ENCODE measurements at places on chromosomes 7 and 10. TPM values are rescaled to one million over a fixed set of nuclear protein-coding genes. Genes with fewer than 3 reads are reported as not detected.
A peak's percentile ranks its signal among the peaks of the same experiment; 100 is the strongest.

The CFAP70 gene
- 0.70 TPM for total RNA-seq

The PLXNA4 gene
- 33.3 TPM for total RNA-seq

The IKZF1 gene
- 0.44 TPM for total RNA-seq

The BEND7 gene
- 5.3 TPM for total RNA-seq

The CABCOCO1 gene
- total RNA-seq: 1.2 TPM

The C7orf33 gene
- not detected for total RNA-seq

The WAPL gene
- 54.1 TPM for total RNA-seq

The GNAT3 gene
- total RNA-seq: not detected

The NPY4R gene
- 0.14 TPM for total RNA-seq

The TDRD1 gene
- total RNA-seq: not detected

The CPA5 gene
- not detected for total RNA-seq

DNA sequence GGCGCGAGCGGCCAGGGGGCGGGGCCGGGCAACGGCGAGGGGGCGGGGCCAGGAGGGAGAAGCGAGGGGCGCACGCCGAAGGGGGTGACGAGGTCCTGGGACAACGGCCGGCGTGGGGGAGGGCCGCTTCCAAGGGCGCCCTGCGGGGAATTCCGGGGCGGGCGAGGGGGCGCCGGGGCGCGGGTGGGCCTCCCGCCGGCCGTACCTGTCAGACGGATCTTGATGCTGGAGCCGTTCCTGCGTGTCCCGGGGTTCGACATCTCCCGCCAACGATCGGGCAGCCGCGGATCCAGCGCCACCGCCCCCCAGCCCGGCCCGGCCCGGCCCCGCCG lies 421 bp downstream of the SMURF1 start:
- H3K36me3 ChIP-seq: peaks cover 4% of the 10 kb centered on the region
- H3K27ac ChIP-seq: peak overlapping the region; percentile 87
- DNase-seq: no peak
- peaks cover 17% of the 10 kb centered on the region for H3K4me1 ChIP-seq
- H3K4me3 ChIP-seq: no peak overlapping the region

DNA sequence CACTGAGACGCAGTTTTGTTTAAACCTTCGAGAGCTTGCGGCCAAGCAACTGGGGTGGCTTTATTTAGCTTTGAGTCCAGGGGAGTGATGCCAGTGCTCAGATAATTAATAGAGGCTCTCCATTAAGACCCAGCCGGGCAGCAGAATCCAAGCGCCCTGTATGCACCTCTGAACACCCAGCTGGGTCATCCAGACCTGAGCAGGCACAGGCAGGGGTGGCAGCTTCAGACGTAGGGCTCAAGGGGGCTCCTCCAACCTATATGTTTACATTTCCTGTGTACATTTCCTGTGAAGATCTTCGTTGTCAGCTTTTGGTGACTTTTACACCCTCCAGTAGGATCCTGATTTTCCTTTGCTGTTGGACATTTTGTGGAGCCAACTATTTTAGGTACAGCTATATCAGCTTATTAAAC lies 719.5 kb downstream of the LRMDA start:
- H3K4me3 ChIP-seq: no peak overlapping the region
- H3K4me1 ChIP-seq: peaks cover 9% of the 10 kb centered on the region
- no peaks in the 10 kb centered on the region for H3K36me3 ChIP-seq
- peak overlapping the region; percentile 97 for H3K27ac ChIP-seq
- peak; percentile 48 for DNase-seq

GRCh38 chr7:332646-333392 lies 42.8 kb downstream of the FOXL3 start:
- H3K36me3 ChIP-seq: no peaks in the 10 kb centered on the region
- H3K4me3 ChIP-seq: peak overlapping the region; percentile 64
- no peak overlapping the region for H3K27ac ChIP-seq
- H3K27me3 ChIP-seq: no peaks in the 10 kb centered on the region

GRCh38 chr10:50600831-50601477 lies 22.8 kb downstream of the SGMS1 start:
- no peak overlapping the region for H3K4me3 ChIP-seq
- H3K27me3 ChIP-seq: no peaks in the 10 kb centered on the region
- no peaks in the 10 kb centered on the region for H3K36me3 ChIP-seq
- DNase-seq: no peak
- no peak overlapping the region for H3K27ac ChIP-seq

- H3K4me3 ChIP-seq: no peak overlapping the region
- no peaks in the 10 kb centered on the region for H3K27me3 ChIP-seq
- H3K4me1 ChIP-seq: no peaks in the 10 kb centered on the region
- H3K36me3 ChIP-seq: peaks cover 82% of the 10 kb centered on the region
- H3K27ac ChIP-seq: no peak overlapping the region
- peak; percentile 94 for DNase-seq
Measured at GRCh38 chr7:154953006-154953684, 49.8 kb downstream of the PAXIP1 start.

DNA sequence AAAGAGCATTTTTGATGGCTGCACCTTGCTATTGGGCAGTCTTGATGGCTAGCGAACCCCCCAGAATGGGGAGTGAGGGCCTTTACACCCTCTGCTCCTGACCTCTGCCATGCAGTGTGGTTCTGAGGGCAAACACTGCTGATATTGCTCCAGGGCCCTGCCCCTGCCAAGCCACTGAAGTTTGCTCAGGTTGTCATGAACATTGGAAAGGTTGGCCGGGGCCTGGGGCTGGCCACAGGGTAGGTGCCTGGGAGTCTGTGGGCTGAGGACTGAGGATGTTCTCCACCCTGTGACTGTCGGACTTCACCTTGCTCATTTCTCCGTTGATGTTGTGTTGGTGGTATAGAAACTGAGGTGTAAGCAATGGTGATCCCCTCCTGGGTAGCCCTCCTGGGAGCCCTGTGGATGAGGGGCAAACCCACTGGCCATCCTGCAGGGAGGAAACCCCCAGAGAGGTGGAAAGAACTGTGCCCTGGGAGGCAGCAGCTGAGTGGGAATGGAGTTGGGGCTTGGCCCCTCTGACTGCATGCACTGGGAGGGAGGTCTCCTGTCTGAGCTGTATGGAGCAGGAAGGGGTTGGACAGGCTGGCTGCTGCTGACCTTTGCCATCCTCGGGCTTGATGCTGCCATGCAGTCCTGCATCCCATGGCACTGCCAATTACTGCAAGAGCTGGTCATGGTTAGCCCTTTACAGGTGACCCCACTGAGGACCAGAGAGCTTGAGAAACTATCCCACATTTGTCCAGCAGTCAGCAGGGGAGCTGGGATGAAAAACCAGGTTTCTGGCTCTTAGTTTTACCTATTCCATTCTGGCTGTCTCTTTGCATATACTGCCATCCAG lies 77.1 kb downstream of the SH2D4B start:
- H3K4me1 ChIP-seq: no peaks in the 10 kb centered on the region
- no peak overlapping the region for H3K4me3 ChIP-seq
- peak; percentile 18 for DNase-seq
- no peaks in the 10 kb centered on the region for H3K36me3 ChIP-seq
- H3K27me3 ChIP-seq: no peaks in the 10 kb centered on the region

- DNase-seq: no peak
- peaks cover 25% of the 10 kb centered on the region for H3K27me3 ChIP-seq
- H3K36me3 ChIP-seq: no peaks in the 10 kb centered on the region
- H3K4me1 ChIP-seq: peaks cover 8% of the 10 kb centered on the region
- no peak overlapping the region for H3K27ac ChIP-seq
- no peak overlapping the region for H3K4me3 ChIP-seq
Measured at GRCh38 chr10:8298896-8299570, 244.5 kb downstream of the GATA3 start.

DNA sequence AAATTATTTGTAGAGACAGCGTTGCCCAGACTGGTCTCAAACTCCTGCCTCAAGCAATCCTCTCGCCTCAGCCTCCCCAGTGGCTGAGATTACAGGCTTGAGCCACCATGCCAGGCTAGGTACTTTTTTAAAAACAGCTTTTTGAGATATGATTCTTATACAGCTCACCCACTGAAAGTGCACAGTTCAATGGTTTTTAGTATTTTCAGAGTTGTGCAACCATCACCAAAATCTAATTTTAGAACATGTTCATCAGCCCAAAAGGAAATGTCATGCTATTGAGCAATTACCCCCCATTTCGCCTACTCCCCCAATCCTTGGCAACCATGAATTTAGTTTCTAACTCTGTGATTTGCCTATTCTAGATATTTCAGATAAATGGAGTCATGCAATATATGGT lies 73.7 kb downstream of the EVX1 start:
- no peak overlapping the region for H3K27ac ChIP-seq
- H3K4me1 ChIP-seq: no peaks in the 10 kb centered on the region
- H3K4me3 ChIP-seq: no peak overlapping the region
- no peaks in the 10 kb centered on the region for H3K36me3 ChIP-seq

GRCh38 chr7:29161231-29161630 lies 14.9 kb upstream of the CPVL start:
- H3K27me3 ChIP-seq: no peaks in the 10 kb centered on the region
- no peak overlapping the region for H3K27ac ChIP-seq
- H3K36me3 ChIP-seq: no peaks in the 10 kb centered on the region
- no peak for DNase-seq
- H3K4me1 ChIP-seq: peaks cover 26% of the 10 kb centered on the region

DNA sequence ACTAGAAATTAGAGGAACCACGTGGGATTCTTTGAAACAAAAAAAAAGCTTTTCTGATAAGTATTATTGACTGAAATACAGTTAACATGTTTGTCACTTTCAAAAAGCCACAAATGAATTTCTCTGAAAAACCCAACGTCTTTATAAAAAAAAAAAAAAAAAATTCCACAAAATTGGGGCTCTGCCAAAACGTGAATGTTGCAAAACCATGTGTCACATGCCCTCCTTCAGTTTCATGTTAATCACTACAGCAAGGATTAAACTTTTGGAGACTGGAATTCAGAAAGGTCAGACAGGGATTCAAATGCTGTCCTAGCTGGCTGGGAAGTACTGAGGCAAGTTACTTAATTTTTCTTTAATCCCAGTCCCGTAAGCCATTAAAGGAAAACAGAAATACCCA lies 278.0 kb upstream of the KLF14 start:
- H3K4me1 ChIP-seq: no peaks in the 10 kb centered on the region
- H3K27me3 ChIP-seq: no peaks in the 10 kb centered on the region
- H3K36me3 ChIP-seq: no peaks in the 10 kb centered on the region
- H3K27ac ChIP-seq: no peak overlapping the region
- peak; percentile 6 for DNase-seq

GRCh38 chr10:126242397-126243260 lies 145.6 kb downstream of the ADAM12 start:
- no peaks in the 10 kb centered on the region for H3K36me3 ChIP-seq
- H3K27me3 ChIP-seq: no peaks in the 10 kb centered on the region
- H3K4me3 ChIP-seq: no peak overlapping the region

GRCh38 chr7:90727412-90727811 lies 131.3 kb downstream of the CDK14 start:
- no peaks in the 10 kb centered on the region for H3K4me1 ChIP-seq
- H3K27ac ChIP-seq: no peak overlapping the region
- H3K27me3 ChIP-seq: no peaks in the 10 kb centered on the region
- H3K4me3 ChIP-seq: peak overlapping the region; percentile 16
- DNase-seq: no peak

DNA sequence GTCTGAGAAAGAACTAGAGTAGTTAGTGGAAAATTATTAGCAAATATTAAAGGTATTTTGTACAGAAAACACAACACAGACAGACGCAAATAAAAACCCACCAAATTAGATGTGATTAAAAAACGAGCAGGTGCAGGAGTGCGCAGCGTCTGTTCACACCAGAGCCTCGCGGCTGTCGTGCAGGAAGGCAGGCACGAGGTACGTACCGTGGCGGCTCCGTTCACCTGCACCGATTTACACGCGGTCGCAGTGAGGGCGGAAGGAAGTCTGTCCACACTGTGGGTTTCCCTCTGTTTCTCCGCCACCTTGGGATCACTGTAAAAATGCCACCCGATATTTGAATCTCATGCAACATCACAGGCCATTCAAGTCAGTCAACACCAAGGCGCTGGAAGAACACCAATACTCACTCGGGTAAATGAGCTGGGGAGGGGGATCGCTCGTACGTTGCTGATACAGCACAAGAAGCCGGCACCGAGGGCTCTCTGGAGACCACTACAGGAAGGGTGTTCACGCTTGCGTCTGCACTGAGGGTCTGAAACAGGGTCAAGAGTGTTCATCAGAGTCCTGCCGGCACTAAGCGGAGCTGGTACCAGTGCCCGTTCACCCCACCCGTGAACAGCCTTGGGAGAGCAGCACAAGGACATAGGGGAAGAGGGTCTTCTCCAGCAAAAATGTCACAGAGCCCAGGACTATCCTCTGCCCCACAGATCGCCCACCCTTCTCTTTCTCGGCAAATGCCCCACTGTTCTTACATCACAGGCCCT lies 116.8 kb downstream of the LARP4B start:
- H3K27ac ChIP-seq: no peak overlapping the region
- no peaks in the 10 kb centered on the region for H3K27me3 ChIP-seq
- peaks cover 94% of the 10 kb centered on the region for H3K36me3 ChIP-seq
- H3K4me3 ChIP-seq: no peak overlapping the region

DNA sequence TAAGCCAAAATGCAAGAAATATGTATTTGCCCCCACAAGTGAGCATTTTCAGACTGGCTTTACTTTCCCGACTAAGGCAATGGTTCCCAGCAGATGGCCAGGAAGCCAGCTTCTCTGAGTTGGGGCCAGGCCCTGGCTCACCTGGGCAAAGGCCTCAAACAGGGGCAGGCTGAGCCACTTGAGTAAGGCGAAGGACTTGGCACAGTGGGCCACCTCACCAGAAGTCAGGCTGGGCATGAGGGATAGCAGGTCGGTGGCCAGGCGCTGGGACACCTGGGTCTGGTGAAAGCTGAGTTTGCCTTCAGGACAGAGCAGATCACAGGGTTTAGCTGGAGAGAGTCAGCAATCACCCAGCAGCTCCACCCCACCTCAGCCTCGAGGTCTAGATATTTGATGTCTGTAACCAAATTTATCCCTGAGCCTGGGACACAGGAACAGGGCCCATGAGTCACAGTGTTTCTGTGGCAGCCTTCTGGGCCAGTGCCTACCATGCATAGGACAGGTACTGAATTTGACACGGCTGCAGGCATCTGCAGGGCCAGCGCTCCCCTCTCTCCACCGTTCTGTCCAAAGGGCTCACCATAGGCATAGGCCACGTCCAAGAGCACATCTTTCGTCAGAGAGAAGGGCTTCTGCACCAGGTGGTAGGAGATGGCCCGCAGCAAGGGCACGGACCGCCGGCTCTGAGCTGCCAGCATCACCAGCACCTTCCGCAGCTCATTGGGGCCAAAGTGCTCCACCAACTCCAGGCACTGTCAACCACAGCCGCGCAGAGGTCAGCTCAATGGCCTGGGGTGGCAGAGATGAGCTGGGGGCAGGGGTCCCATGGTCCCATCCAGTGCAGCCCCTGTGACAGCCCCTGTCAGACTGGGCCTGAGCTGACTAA lies 7.3 kb downstream of the TBRG4 start:
- no peak overlapping the region for H3K27ac ChIP-seq
- H3K36me3 ChIP-seq: peaks cover 96% of the 10 kb centered on the region
- peak; percentile 18 for DNase-seq
- no peaks in the 10 kb centered on the region for H3K27me3 ChIP-seq

GRCh38 chr10:12431151-12432101 lies 82.1 kb downstream of the CAMK1D start:
- H3K4me1 ChIP-seq: peaks cover 3% of the 10 kb centered on the region
- no peaks in the 10 kb centered on the region for H3K27me3 ChIP-seq
- no peaks in the 10 kb centered on the region for H3K36me3 ChIP-seq

GRCh38 chr10:44965651-44966097 lies 6.1 kb downstream of the RASSF4 start:
- DNase-seq: peak; percentile 35
- H3K4me1 ChIP-seq: peaks cover 9% of the 10 kb centered on the region
- no peak overlapping the region for H3K4me3 ChIP-seq
- H3K36me3 ChIP-seq: no peaks in the 10 kb centered on the region

GRCh38 chr7:156206174-156206573 lies 393.9 kb upstream of the SHH start:
- H3K27me3 ChIP-seq: no peaks in the 10 kb centered on the region
- no peaks in the 10 kb centered on the region for H3K36me3 ChIP-seq
- DNase-seq: peak; percentile 5
- no peak overlapping the region for H3K27ac ChIP-seq
- H3K4me1 ChIP-seq: no peaks in the 10 kb centered on the region

- no peak overlapping the region for H3K27ac ChIP-seq
- peaks cover 94% of the 10 kb centered on the region for H3K36me3 ChIP-seq
- no peaks in the 10 kb centered on the region for H3K27me3 ChIP-seq
- no peak overlapping the region for H3K4me3 ChIP-seq
- H3K4me1 ChIP-seq: no peaks in the 10 kb centered on the region
Measured at GRCh38 chr7:70785427-70785826, 346.5 kb upstream of the GALNT17 start.
